ENCODE measurements at places on chromosomes 5 and 9.

- DNase-seq: no peak
These were observed 62.7 kb upstream of the MEGF10 start for GRCh38 chr5:127227881-127228280.

DNA sequence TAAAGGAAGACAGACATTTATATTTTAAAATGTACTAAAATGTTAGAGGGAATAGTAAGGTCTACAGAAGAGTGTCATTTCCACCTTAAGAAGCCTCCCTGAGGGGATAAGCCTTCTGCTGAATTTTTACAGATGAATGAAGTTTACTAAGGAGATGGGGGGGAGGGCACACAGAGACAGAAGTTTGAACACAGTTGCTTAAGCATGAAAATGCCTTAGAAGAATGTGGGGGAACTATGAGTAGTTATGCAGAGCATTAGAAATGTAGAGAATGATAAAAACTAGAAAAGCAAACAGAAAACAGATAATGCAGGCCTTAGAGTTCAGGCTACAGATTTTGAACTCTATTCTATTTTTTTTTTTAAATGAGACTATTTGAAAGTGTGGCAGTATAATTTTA, 232.2 kb upstream of the VLDLR start:
- DNase-seq: no peak

DNA sequence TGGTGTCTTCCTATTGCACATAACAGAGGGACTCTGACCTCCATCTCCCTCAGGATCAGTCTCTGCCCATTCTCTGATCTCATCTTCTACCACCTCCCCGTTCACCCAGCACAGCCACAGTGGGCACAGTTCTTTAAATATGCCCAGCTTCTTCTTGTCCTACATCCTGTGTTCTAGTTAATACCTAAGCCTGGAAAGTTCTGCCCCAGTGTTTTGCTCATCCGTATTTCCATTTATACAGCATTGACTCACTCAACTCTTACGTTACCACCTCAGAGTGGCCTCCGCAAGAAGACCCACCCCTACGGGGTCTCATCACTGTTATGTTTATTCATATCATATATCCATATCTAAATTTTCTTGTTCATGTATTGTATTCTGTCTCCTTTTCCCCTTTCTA, 315.5 kb downstream of the ADGRV1 start:
- no peak for DNase-seq

- DNase-seq: no peak
These were observed 28.5 kb upstream of the RICTOR start for GRCh38 chr5:39102684-39103155.

- DNase-seq: no peak
These were observed 101.7 kb downstream of the SNCAIP start for GRCh38 chr5:122413722-122414121.

DNA sequence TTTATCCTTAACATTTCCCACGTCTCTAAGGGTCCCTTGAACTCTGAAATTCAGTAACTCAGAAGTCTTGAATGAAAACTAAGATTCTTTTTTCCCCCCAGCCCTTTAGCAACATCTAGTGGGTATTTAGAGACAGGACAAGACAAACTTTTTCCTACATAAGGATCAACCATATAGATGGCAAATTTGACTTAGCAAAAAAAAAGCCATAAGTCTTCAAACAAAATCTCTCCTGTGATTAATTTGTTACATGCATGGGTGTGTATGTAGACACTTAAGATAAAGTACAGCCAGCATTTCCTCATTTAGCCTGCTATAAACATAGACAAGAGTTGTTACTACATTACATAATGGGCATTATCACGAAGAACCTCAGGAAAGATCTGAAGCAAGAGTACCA, 29.1 kb upstream of the ANKRD31 start:
- no peak for DNase-seq

- peak; percentile 88 for DNase-seq
These were observed 148.9 kb downstream of the RXRA start for GRCh38 chr9:134475011-134475790.

- no peak for DNase-seq
These were observed 26.9 kb upstream of the CKS2 start for GRCh38 chr9:89284076-89284475.

GRCh38 chr5:117203584-117203983, 629.0 kb upstream of the SEMA6A start:
- DNase-seq: no peak

- DNase-seq: no peak
These were observed 138.4 kb downstream of the KCNIP1 start for GRCh38 chr5:170642066-170642735.

DNA sequence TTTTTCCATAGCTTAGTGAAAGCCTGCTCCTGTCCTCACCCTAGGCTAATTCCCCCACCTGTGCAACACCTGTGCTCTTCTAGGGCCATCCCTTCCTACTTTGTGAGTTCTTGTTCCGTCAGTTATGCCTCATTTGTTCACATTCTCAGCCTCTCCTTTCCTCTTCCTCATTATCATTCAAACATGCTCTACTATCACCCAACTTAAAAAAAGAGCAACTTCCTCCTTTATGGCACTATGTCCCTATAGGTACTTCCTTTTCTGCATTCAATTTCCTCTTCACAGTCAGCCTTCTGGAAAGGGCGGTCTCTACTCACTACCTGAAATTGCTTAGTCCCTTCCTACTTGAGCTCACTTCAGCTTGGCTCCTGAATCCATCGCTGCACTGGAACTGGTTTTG, 111.8 kb upstream of the LHFPL2 start:
- DNase-seq: no peak

GRCh38 chr5:4730279-4730678, 409.9 kb upstream of the ADAMTS16 start:
- DNase-seq: no peak

DNA sequence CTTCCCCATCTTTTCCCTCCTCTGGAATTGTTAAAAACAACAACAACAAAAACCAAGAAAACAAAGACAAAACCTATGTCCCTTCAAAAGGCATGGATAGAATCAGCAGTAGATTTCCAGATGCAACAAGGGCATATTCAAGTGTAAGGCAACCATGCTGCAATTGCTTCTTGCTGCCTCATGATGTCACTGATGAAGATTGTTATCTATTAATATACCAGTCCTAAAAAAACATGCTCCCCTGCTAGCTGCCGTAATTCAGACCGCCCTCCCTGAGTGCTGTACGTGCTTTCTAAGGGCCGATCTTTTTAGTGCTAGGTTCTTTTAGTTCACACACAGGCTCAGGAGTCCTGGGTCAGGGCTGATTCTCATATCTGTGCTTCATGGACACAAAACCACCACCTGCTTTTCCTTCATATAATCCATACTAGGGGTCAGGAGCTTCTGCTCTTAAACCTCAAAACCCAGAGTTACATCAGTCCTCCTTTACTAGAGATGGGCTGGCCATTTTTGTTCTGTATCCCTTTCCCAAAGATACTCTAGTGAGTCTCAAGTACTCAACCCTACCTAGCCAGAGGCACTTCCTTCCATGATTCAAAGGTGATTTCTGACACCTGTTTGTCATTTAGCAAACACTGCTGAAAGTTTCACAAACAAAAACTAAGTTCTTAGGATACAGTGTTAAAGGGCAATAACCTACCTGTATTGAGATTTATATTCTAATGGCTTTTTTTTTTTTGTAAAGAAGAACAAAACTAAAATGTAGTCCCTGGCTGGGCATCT, 82.1 kb downstream of the GIN1 start:
- no peak for DNase-seq

- DNase-seq: peak; percentile 80
These were observed 39.1 kb downstream of the FBN2 start for GRCh38 chr5:128498844-128499455.

- no peak for DNase-seq
These were observed 415.8 kb upstream of the PIK3R1 start for GRCh38 chr5:67799732-67800234.

GRCh38 chr9:89917861-89918260, 313.0 kb downstream of the GADD45G start:
- DNase-seq: no peak

DNA sequence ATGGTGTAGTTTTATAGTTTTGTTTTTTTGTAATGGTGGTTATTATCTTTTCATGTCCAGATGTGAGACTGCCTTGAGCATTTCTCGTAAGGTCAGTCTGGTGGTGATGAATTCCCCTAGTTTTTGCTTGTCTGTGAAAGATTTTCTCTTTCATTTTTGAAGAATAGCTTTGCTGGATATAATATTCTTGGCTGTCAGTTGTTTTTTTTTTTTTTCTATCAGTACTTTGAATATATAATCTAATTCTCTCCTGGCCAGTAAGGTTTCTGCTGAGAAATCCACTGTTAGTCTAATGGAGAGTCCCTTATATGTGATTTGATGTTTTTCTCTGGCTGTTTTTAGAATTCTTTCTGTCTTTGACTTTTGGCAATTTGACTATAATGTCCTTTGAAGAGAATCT, 106.9 kb downstream of the CARTPT start:
- no peak for DNase-seq

GRCh38 chr5:95801532-95801931, 21.0 kb downstream of the GLRX start:
- DNase-seq: no peak

DNA sequence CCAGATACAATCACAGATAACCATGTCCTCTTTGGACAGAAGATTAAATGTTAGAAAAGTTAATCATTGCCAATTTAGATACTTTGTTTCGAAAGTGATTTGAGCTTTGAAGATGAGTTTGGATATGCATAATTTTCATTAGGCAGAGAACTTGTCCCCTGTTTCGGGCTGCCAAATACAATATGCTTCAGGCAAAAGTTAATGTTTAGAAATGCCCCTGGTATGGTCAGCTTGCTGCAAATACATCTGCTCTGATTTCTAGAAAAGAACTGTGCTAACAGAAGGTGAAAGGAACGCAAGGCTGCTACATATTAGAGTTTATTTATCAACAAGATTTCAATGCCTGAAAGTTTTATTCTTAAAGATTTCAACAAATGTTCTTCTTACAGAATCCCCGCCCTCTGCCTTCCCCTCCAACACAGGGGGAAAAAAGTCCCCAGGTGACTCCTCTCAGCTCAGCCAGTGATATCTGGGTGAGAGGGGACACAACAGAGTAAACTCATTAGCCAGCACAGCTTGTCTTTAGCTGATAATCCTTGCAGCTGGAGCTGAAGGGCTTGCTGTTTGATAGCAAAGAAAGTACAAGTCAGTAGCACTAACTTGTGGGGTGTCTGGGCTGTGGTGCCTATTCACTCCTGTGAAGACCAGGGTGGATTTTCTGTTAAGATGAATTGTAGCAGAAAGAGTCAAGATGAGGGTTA, 435.7 kb downstream of the DMAC1 start:
- no peak for DNase-seq
